ENCODE measurements at places on chromosomes 7 and 10.

DNA sequence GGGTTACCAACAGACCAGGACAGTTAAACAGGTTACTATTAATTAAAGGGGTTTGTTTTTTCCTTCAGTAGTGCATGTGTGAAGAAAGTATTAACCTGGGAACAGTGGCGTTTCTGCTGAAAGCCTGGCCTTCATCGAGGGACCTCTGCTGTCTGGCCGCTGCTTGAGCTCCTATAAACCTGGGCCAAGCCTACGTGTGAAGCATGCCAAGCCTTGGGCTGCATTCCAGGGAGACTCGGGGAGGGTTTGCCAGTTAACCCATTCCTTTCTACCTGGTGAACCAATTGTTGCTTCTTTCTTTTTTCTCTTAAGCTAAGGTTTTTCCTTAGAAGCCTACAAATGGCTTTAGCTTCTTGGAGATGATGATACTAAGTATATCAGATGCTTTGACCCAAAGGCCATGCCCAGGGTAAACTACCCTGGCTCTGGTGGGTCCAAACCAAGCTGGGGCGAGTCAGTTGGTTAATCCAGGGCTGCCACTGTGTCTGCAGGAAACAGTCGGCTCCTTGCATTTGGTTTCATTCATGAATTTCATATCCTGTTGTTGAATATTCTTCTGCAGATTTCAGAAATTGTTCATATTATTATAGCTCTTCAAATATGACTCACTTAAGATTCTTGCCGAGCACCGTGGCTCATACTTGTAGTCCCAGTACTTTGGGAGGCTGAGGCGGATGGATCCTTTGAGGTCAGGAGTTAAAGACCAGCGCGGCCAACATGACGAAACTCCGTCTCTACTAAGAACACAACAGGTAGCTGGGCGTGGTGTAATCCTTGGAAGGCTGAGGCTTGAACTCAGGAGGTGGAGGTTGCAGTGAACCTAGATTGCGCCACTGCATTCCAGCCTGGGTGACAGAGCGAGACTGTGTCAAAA is 23.8 kb downstream of the PFKP start:
- DNase-seq: peak; percentile 56

- no peak for DNase-seq
These were observed 43.2 kb downstream of the BTRC start for GRCh38 chr10:101397140-101397539.

GRCh38 chr10:117547716-117548668 is 5.4 kb downstream of the EMX2 start:
- no peak for DNase-seq

DNA sequence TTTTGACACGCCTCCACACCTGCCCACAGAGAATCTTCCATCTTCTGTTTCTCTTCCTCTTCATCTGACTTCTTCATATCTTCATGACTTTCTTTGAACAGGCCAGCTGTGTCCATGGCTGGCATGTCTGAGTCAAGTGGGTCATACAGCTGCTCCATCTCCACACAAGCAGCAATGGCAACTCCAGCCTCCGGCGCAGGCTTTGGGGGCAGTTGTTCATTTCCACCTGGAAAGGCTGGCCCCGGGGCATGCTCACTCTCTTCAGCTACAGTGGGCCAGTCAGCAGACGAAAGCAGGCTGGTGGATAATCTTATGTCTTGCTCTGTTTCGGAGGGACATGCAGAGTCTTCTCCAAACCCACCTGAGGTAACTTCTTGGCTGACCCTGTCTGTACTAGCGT is 155.6 kb upstream of the TARP start:
- no peak for DNase-seq

DNA sequence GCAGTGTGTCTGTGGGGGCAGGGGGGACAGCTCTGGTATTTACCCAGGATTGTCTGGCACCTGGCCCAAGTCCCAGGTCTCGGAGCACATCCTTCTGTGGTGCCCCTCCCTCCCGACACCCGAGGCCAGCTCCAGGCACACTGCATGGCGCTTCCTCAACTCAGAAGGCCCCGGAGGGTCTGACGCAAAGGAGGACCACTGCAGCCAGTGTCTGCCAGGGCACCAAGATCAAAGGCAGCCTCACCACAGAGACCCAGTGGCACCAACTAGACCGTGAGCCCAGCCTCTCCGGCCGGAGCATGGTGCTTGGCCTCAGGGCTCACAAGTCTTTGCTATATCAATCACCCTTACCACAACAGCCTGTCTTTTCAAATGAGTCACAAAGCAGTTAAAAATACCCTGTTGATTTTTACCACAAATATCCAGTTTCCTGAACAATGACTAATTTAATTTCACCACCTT is 99.3 kb upstream of the DDC start:
- DNase-seq: peak; percentile 53

- DNase-seq: no peak
These were observed 375.7 kb upstream of the NPSR1 start for GRCh38 chr7:34282271-34282670.

- no peak for DNase-seq
These were observed 1.6 kb downstream of the GLCCI1 start for GRCh38 chr7:7970237-7970530.

DNA sequence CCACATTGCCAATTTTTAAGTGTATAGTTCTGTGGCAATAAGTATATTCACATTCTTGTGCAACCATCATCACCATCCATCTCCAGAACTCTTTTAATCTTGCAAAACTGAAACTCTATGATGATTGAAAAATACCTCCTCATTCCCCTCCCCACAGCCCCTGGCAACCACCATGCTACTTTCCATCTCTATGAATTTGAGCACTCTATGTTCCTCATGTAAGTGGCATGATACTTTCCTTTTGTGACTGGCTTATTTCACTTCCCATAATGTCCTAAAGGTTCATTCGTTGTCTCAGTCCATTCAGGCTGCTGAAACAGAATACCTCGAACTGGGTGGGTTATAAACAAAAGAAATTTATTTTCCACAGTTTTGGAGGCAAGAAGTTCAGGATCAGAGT is 23.4 kb upstream of the EGR2 start:
- DNase-seq: no peak

GRCh38 chr7:5424749-5425506 is 1.3 kb upstream of the TNRC18 start:
- no peak for DNase-seq

DNA sequence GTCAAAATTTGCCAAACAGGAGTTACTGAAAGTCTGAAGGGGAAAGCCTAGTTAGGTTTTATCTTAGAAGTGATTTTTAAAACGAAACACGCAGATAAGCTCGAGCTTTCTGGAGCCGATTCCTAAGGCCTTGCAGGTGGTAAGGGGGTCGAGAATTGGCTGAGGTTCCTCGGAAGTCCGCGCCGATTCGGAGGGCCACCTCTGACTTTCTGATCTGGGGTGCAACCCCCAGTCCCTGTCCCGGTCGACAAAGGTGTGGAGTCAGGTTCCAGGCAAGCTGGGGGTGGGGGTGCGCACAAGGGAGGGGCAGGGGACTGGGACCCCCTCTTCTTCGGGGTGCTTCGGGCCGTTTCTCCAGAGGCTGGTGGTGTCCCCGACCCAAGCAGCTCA is 701 bp upstream of the CUL1 start:
- DNase-seq: no peak

- no peak for DNase-seq
These were observed 2.5 kb upstream of the HNRNPF start for GRCh38 chr10:43411536-43411935.

DNA sequence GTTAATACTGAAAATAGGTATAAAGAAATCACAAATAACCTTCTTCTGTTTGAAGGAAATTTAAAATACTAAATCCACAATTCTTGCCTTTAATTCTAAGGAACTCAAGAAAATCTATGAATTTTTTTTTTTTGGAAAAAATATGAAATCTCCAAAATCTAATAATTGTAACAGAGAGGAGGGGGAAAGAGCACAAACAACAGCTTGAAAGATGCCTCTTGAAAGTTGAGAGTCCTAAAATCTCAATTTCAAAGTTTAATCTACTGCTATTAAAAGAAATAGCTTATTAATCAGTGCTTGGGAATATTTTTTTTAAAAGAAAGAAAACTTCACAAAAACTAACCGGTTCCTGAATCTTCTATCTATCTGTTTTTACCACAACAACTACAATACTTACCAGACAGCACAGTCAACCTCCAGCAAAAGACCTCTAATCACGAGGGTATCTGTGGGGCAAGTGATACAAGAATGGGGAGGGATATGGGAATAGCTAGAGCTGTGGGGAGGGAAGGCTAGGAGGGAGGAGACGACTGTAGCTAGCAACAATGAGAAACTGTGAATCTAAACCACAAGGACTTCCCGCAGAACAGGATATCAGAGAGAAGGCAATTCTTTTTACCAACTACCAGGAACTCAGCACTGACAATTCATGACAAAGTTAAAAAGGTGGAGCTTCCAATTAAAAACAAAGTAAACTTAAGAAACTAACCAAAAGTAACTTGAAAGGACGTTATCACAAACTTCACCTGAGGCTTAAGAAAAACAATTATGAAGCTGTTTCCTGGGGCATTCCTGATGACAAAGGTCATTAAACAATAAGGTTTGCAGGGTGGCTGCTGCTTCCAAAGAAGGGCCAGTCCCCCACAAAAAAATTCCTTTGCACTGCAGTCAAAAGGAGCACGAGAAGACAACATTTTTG is at the start of gene USP54:
TSS of gene USP54 (minus strand) at position 462 of the 919 bp plus-strand sequence. CDS start 15,684 bp downstream, outside the sequence.
- DNase-seq: no peak

DNA sequence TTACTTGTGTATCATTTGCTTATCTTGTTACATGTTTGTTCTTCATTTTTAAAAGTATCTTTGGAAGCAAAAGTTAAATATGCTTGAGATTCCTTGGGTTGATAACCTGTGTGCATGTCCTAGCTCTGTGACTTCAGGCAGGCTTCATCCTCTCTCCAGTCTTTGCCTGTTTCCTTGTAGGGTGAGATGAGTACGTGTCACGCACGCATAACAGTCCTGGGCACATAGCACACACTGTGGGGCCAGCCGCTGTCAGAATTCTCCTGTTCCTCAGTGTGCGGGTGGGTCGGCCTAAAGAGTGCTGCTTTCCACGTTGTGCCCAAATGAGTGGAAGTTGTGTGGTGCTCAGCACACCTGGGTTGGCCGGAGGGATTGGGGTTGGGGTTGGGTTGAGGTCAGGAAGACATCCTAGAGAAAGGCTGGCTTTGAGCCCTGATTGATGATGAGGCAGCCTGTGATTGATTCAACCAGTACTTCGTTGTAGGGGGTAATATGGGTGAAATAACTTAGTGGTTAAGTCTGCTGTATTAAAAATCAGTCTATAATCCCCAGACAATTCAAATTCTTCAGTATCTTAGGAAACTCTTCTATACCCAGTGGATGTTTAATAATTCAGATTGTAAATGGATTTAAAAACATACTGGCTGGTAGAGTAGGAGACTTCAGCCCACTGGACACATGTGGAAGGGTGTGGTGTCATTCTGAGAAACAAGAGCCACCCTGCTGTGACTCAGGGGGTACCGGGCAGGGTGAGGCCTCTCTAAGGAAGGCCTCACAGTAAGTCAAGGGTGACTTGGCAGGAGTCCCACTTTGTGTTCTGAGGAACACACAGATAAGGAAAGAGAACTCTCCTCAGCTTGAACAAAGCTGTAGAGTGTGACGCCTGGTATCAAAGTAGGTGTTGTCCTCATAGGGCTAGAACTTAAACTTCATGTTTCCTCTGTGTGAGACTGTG is 54.8 kb downstream of the DAGLB start:
- peak; percentile 38 for DNase-seq

DNA sequence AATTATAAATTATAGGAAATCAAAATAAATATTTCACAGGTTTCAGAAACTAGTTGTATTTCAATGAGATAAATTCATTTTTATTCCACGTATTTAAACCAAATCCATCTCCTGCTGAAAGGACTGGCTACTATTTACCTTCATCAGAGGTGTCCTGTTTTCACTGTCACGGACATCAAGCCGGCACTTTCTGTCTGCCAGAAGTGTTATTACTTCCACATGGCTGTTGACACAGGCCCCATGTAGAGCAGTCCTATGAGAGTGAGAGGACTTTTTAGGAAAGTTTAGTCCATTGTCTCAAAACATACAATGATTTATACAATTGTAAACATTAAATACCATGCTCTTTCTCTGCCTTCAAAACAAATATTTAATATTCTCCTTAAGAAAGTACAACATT is 100.4 kb upstream of the ACBD5 start:
- DNase-seq: no peak

DNA sequence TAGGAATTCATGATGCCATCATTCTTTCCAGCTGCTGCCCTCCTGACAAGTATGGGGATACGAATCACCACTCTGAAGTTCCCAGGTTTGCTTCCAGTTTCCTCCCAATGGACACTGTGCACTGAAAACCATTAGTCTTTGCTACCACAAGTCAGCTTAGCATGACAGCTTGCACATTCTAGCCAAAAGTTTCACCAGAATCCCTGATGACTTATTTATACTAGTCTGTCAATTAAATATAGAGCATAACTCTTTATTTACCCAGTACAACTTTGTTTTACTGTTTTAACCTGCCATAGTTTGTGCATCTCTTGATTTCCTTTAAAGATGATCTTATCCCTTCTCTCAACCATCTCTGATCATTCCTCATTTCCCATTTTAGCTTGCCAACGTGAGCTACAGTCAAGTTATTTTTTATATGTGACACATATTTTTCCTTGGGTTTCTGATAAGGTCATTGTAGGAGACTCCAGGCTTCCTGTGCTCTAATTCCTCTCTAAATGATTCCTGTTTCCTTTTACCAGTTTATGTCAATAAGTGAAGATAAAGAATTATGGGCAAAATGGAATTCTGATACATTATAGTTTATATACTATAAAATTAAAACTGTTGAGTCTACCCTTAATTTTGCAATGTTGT is 167.5 kb upstream of the MEOX2 start:
- DNase-seq: no peak

- DNase-seq: no peak
These were observed 64.8 kb upstream of the PAPSS2 start for GRCh38 chr10:87594864-87595263.

DNA sequence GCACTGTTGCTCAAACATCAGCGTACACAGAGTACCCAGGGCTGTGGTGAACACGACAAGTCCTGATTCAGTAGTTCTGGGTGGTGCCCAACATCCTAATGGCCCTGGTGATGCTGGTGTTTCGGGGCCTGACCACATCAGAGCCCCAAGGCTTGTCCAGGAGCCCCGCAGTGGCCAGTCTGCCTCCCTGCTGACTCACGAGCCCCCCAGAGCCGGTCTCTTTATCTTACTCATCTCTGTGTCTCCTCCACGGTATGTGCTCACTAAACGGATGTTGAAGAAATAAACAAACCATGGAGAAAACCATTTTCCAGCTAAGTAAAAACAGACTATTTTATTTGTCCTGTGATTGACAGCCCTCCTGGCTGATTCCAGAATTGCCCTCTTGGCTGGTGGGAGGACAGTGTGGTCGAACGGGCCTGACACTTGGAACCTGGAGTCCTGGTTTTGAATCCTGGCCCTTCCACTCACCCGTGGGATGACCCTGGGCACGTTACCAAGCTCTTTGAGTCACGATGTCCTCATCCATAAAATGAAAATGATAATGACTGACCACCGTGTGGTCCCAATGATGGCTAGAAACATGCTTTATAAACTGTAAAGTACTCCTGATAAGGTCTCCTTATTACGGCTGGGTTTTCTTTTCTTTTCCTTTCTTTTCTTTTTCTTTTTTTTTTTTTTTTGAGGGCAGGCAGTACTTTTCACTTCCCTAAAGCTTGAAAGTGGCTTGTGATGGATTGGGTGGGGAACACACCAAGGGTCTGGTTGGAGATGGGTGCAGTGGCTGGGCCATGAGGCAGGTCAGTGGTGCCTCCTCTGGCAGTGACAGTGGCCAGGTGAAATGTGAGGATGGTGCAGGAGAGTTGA is 5.7 kb downstream of the HIP1 start:
- DNase-seq: no peak

All from T-helper 2 cell treated with Interferon-gamma antibody and Interleukin-4, amounts not matched to agents 5 μg/mL and 100 μg/mL, for 36 hours (primary cell).